ENCODE measurements at places on chromosomes 1 and 21.

GRCh38 chr1:39737546-39738169 lies 1.0 kb upstream of the PPIE start:
- no peak overlapping the region for H3K27ac ChIP-seq
- H3K27me3 ChIP-seq, result peaks cover 53% of the 10 kb centered on the region
- no peak for DNase-seq
- peaks cover 24% of the 10 kb centered on the region for H3K36me3 ChIP-seq
- H3K4me1 ChIP-seq, result no peaks in the 10 kb centered on the region

GRCh38 chr1:61287734-61288133 lies 205.4 kb downstream of the NFIA start:
- H3K27me3 ChIP-seq, result no peaks in the 10 kb centered on the region
- no peak overlapping the region for H3K27ac ChIP-seq
- H3K36me3 ChIP-seq, result no peaks in the 10 kb centered on the region
- DNase-seq, result no peak
- peaks cover 5% of the 10 kb centered on the region for H3K4me1 ChIP-seq

DNA sequence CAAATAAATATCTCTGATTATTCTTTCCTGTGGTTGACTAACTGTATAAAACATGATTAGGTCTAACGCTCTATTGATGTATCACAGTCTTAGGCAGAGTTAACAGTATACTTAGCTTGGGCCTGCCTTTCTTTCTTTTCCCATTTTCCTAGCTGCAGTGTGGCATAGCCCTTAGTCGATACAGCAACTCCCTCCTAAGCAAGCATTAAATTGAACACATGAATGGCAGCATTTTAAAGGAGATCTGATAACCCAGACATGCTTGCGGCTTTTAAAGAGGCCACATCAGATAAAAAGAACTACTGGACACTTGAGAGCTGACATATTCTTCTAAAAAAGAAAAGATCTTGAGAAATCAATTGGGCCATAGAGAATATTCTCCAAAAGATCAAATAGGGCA lies 312.0 kb upstream of the TMPRSS15 start:
- H3K36me3 ChIP-seq, result no peaks in the 10 kb centered on the region
- H3K27me3 ChIP-seq, result no peaks in the 10 kb centered on the region
- DNase-seq, result no peak
- H3K27ac ChIP-seq, result no peak overlapping the region

DNA sequence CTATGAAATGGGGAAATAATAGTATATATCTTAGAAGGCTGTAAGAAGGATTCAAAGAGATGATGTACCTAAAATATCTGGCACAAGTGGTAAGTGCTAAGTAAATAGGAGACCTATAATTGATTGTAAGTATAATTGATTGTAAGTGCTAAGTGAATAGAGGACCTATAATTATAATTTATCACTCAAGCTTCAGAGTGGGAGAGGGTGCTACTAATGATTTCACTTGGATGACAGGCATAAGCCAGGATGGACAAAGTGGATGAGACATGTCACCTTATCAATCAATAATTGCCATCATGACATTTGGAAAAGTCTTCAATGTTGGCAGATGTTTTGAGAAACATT lies 11.2 kb downstream of the RCAN1 start:
- H3K36me3 ChIP-seq, result no peaks in the 10 kb centered on the region
- no peak for DNase-seq
- no peak overlapping the region for H3K4me3 ChIP-seq
- H3K4me1 ChIP-seq, result peaks cover 5% of the 10 kb centered on the region
- no peak overlapping the region for H3K27ac ChIP-seq
- no peaks in the 10 kb centered on the region for H3K27me3 ChIP-seq
